Smooth muscle cell of the umbilical artery (primary cell): ENCODE measurements at places on chromosomes 12 and 14. TPM values are rescaled to one million over a fixed set of nuclear protein-coding genes. Genes with fewer than 3 reads are reported as not detected.

IL31 gene
- total RNA-seq: not detected in 2 replicates

OAS2 gene
- 0.18 and 0.30 TPM in 2 replicates for total RNA-seq

GYS2 gene
- total RNA-seq: not detected in 2 replicates

RASSF9 gene
- total RNA-seq: 0.89 and 1.6 TPM in 2 replicates

SFSWAP gene
- total RNA-seq: 15.7 and 21.4 TPM in 2 replicates

AICDA gene
- total RNA-seq: not detected in 2 replicates

GLT1D1 gene
- total RNA-seq: not detected in 2 replicates

LRRIQ1 gene
- 0.30 and 0.69 TPM in 2 replicates for total RNA-seq

ARHGEF40 gene
- total RNA-seq: 50.5 and 81.2 TPM in 2 replicates

IFT43 gene
- total RNA-seq: 22.6 and 34.1 TPM in 2 replicates

TGM1 gene
- total RNA-seq: 0.74 and 2.1 TPM in 2 replicates

LRP1-AS gene
- not detected in 2 replicates for total RNA-seq

LALBA gene
- not detected in 2 replicates for total RNA-seq

CCDC91 gene
- 35.0 and 35.1 TPM in 2 replicates for total RNA-seq

IL23A gene
- not detected in 2 replicates for total RNA-seq
